ENCODE measurements at places on chromosomes 6 and 20.

DNA sequence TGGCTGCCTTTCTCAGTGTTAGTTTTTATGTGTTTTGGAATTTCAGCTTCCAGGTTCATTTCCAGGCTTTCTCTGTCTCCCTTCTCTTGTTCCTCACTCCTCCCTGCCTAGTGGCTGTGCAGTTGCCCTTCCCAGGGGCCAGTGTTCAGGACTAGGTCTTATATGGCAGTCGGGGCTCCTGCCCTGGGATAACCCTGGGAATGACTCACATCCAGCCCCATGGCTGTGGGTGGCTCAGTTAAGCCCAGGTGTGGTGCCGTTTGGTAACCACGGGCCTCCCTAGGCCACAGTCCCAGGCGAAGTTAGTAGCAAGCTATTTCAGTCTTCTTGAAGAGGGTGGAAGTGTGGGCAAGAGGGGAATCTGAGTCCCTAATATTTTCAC lies 57.4 kb upstream of the DDR1 start:
- no peak for DNase-seq

DNA sequence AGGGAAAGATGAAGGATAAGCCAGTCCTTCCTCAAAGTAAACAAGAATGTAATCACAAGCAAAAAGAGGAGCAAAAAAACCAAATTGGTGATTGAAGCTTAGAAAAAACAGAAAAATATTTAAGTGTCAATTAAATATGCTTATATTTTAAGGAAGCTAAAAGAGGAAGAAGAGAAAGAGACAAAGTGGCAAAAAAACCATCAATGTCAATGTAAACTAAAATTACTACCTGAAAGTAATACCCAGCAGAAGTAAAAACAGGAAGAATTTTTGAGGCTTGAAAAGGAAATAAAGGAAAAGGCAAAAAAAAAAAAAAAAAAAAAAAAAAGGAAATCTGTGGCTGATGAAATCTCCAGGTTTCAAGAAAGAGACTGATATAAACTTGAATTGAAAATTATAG lies 36.2 kb upstream of the OGFRL1 start:
- DNase-seq, result no peak

- DNase-seq, result peak; percentile 33
Observed at GRCh38 chr20:60138256-60139220, 180.3 kb downstream of the CDH26 start.

DNA sequence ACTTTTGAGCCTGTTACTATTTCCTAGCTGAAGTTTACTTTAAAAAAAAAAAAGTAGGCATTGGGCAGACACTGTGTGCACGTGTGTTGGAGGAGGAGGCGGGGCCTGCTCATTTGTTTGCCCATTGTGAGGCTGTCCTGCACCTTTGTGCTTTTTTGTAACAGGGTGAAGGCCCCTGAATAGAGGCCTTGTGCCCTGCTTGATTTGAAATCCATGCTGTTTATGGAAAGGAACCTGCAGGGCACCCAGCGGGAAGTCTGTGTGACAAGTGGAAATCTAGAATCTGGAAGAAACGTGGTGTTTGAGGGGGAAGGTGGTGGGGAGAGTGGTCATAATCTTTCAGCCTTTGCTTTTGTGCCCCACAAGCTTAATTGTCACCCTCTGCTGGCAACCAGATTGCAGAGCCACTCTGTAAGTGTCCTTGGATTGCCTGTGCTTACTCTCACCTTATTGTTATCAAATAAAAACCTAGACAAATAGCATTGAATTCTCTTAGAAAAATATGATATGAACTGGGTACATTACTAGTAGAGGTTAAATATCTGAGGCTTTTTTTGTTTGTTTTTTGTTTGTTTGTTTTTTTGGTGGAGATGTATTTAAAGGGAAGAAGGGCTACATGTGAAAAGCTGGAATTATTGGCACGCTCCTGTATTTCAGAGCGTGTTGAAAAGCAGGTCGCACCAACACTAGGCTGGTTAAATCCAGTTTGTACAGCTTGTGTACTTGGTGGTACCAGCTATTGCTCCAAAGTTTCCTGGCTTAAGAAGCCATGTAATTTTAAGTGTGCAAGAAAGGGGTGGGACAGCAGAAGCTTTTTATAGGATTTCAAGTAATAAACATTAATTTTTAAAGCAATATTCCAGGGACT lies 156.3 kb downstream of the ARID1B start:
- no peak for DNase-seq

GRCh38 chr20:44138867-44139266 lies 48.1 kb downstream of the JPH2 start:
- DNase-seq, result no peak

DNA sequence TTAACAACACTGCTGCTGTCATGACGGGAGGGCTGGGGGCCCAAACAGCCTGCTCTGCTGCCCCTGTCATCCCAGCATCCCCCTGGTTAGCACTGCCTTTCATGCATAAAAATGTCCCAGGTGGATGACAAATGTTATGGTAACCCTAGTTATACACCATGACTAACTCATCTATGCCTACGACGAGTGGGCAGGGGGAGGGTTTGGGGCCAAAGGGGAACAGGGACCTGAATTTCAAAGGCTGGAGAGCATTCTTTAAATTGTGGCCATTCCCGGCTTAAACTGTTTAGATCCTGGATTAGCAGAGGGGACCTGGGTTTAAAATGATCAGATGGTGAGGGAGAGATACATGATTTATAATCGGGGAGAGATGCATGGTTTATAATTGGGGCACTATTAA lies 24.4 kb downstream of the GNAS-AS1 start:
- DNase-seq, result no peak

GRCh38 chr6:6220718-6221117 lies 99.7 kb downstream of the F13A1 start:
- DNase-seq, result no peak

DNA sequence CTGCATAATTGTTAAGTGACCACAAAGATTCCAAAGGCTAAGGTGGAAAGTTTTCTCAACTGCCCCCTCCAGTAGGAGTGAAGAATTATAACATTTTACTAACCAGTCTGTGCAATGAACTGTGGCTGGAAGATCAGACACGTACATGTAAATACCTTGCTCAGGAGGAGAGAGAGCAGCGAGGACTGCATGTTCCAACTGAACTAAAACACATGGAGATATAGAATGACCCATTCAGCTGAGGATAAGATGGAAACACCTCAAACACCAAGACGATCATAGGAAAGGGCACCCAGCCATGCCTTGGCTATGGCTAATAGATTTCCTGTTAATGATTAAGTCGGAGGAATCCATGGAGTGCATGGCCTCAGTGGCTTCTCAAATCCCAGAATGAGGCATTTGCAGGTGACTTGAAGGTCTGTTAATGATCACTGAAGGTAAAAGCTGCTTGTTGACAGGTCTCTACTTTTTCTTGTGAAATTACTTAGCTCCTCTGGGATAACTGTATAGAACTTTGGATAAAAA lies 875.6 kb downstream of the TFAP2A start:
- no peak for DNase-seq

DNA sequence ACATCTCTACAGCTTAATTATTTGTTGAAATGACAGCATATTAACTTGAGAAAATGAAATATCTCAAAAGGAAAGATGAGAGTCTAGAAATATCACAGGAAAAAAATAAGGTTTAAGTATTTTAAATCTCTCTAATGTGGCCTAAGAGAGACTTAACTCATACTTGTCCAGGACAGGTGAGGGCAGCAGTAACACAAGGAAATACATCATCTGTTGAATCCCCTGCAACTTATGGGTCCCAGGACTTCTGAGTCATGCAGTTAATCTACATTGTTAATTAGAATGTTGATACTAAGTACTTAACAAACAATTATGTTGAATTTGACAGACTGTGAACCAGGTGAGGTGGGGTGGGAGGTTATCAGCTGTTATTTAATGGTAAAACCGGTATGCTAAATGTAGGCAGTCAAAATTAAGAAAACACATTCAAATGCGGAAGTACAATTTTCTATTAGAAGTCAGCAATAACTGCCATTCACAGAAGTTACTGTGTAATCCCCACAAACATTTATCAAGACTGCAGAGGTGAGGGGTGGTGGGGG lies 87.9 kb downstream of the CEP57L1 start:
- no peak for DNase-seq

DNA sequence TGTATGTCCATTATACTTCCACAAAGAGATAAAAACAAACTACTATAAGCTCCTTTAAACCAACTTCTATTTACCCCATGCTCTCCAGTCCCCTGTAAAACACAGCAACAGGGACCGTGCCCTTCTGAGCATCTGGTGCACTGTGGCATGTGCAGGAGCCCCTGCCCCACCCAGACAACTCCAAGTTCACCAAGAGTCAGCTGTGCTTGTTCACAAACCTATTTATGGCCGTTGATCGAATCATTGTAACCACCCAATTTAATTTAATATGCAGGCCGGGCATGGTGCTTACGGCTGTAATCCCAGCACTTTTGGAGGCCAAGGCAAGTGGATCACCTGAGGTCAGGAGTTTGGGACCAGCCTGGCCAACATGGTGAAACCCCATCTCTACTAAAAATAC lies 13.7 kb upstream of the BLCAP start:
- no peak for DNase-seq

- no peak for DNase-seq
Observed at GRCh38 chr20:733861-734260, 34.4 kb downstream of the SLC52A3 start.

- peak; percentile 38 for DNase-seq
Observed at GRCh38 chr6:114747995-114748625, 405.3 kb upstream of the HS3ST5 start.

GRCh38 chr6:105606831-105607463 lies 204.1 kb upstream of the PREP start:
- no peak for DNase-seq

GRCh38 chr20:38134427-38135270 lies 30.4 kb downstream of the TGM2 start:
- no peak for DNase-seq

DNA sequence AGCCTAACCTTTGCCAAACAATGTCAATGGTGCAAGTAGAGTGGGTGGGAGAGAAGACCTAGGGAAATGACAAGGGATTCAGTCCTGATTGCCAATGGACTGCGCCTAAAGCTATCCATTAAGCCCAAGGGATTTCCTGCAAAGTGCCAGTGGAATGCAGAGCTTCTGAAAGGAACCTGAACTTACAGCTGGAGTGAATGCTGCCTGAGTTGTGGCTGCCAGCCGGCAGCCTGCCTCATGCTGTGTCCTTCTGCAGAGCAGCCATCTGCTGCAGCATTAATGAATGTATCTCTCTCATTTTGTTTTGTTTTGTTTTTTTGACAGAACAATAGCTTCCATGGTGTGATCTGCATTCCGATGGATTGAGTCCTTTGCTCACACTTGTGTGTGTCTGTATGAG lies 44.7 kb downstream of the SLC35F1 start:
- DNase-seq, result no peak

DNA sequence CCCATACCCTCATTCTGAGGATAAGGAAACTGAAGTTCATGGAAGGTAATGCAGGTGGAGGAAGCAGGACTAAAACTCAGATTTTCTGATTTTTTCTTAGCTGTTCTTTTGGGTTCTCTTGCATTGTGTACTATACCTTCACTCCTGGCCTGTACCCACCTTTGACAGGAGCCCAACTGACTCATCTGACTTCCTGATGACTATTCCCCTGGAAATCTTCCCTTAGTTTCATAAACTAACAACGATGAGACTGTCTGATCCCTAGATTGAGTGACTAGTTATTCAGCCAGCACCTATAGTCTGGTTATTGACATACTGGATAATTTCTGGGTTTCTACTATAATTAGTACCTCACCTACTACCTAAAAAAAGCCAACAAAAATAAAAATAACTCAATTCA lies 10.1 kb downstream of the CRYBG1 start:
- DNase-seq, result no peak

- DNase-seq, result no peak
Observed at GRCh38 chr6:81718126-81718525, 34.4 kb downstream of the TENT5A start.

- no peak for DNase-seq
Observed at GRCh38 chr6:110938171-110938570, 20.3 kb upstream of the GTF3C6 start.

- no peak for DNase-seq
Observed at GRCh38 chr20:18989736-18990474, 176.3 kb downstream of the SCP2D1 start.

DNA sequence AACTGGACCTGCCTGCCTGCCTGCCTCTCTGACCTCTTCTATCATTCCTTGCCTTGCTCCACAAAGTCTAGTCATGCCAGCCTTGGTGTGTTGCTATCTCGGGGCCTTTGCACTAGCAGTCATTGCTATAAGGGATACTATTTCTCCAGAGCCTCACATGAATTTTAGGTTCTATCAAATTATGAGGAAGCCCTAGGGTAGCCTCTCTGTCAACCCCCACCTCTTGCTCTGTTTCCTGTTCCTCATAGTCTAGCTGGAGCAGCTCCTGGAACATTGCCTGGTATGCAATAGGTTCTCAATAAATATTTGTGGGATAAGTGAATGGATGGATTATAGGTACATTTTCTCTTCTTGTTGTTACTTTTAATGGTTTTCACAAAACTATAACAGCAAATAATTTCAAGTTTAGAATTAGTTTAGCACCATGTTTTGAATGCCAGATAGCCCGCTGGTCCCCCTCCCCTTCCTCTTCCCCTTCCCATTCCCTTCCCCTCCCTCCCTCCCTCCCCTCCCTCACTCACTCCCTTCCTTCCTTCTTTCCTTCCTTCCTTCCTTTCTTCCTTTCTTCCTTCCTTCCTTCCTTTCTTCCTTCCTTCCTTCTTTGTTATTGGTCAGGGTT lies 46.9 kb upstream of the DTNBP1 start:
- no peak for DNase-seq

- DNase-seq, result no peak
Observed at GRCh38 chr20:53154540-53154939, 182.4 kb downstream of the TSHZ2 start.

GRCh38 chr20:11045412-11046175 lies 371.8 kb upstream of the JAG1 start:
- no peak for DNase-seq

All from stimulated activated naive CD8-positive, alpha-beta T cell treated with anti-CD3 and anti-CD28 coated beads, Interleukin-15, Interleukin-2, amounts not matched to agents 100 U/mL and 50 U/mL, for 24 hours (primary cell).